ENCODE measurements at places on chromosomes 13 and 19.

DNA sequence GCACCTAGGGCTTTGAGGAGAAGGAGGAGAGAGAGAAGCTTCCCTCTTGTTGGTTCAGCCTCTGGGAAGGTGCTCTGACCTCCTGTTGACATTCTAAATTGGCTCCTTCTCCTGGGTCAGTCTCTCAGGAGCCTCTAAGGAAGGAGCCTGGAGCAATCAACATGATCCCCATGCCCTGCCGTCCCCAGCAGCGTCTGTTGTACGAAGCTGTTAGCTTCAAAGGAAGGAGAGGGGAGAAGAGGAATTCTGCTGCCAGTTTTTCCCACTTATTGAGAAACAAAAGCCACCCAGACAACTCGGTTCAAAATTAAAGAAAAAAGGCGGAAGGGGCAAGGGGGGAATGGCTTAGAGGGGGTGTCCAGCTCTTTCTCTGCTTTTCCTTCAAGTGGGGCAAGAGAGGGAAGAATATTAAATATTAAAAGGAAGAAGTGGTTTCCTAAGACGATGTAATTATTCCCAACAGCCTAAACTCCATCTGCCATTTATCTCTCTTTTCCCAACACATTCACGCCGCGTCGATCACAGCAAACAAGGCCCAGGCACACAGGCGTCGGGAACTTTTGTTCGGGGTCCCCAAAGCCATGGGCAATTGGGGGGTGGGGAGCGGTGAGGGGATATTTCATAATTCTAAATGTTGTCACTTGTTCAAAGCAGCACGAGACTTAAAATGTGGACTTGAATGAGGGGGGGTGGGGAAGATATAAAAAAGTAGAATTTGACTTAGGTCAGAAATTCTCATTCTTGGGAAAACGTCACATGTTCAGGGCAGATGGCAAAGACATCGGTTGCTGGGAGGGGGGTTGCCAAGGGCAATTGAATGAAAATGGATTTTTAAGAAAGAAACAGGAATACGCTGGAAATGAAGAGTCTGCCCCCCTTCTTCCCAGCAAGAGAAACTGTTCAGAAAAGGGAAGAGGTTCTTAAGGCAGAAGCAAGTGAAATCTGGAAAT, 116.8 kb upstream of the CACNA1A start:
- DNase-seq = no peak

DNA sequence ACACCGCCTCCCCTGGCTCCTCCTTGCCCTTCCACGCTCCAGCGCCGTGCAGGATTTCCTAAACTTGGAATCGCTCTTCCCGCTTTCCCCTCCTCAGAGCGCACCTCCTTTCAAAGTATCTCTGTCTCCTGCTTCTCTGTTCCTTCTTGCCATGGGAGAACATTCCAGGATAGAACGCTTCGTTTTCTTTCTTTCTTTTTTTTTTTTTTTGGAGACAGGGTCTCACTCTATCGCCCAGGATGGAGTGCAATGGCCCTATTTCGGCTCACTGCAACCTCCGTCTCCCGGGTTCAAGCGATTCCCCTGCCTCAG, 574 bp upstream of the XPO4 start:
- DNase-seq = no peak

GRCh38 chr19:46069806-46070341, 29.1 kb upstream of the IGFL4 start:
- DNase-seq = no peak

DNA sequence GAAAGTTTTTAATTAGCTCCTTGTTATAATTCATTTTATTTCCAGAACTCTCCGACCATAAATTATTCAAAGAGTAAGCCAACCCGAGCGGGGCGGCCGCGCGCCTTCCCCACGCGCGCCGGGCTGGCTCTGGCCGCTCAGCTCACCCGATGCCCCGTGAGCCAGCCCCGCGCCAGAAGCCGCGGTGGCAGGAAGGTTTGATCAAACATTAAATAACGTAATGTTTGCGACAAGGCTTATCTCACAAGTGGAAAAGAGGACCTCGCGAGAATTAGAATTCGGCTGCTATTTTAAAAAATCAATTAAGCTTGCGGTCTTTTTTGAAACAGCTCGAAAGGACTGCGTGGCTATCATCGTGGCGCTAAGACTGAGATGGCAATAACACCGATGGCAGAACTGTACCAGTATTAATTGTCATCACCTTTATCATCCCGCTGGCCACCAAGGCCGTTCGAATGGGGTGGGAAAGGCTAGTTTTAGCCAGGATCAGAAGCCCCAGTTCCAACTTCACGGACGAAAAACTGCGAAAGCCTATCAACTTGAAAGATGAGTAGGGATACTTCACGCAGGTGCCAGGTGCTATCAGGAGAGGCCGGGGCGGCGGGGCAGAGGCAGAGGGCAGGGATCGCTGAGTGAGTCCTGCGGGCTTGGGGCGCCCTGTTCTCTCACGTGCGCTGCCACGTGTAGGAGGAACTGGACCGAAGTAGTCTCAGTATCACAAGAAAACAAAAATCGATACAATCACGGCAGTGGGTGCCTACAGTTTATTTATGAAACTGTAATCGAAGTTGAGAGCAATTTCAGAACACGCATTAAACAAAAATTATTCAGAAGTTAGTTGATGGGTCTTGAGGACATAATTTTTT, 6.4 kb downstream of the POU4F1 start:
- no peak for DNase-seq

- DNase-seq = no peak
Measured at GRCh38 chr13:75829830-75830229, 193.7 kb downstream of the LMO7 start.

- peak; percentile 24 for DNase-seq
Measured at GRCh38 chr19:55156202-55157063, 1.1 kb downstream of the TNNI3 start.

DNA sequence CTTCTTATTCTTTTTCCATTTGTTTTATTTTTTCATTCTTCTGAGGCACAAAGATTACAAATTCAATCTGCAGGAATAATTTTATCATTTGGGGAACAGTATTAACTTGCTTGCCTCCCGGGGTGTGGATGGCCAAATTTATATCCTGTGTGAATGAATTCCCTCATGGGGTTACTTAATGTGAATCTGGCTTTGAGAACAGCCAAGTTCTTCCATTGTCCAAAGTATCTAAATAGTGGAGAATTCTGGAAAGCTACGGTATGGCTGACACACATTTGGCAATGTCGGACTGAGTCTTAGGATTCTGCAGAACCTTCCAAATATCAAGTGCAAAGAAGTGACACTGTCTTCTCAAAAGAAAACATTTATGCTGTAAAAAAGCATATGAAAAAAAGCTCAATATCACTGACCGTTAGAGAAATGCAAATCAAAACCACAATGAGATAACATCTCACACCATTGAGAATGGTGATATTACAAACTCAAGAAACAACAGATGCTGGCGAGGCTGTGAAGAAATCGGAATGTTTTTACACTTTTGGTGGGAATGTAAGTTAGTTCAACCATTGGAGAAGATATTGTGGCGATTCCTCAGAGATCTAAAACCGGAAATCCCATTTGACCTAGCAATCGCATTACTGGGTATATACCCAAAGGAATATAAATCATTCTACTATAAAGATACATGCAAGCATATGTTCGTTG, 620.2 kb downstream of the EFNB2 start:
- no peak for DNase-seq

DNA sequence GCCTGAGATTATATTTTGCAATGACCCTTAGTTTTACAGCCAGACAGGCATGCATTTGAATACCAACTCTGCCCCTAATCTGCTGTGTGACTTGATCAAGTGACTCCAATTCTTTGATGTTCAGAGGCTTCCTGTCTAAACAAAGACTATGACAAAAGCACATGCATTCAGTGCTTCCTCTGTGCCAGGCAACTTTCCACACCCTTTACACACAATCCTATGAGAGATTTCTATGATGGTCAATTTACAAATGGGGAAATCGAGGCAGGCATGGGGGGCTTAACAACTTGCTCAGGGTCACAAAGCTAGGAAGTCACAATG, 3.7 kb upstream of the LYPD3 start:
- DNase-seq = no peak

- no peak for DNase-seq
Measured at GRCh38 chr19:22286151-22286810, at the start of gene ZNF729. TSS of gene ZNF729 (plus strand) at chr19:22286441. CDS start at chr19:22286526, 85 bp downstream.

- DNase-seq = no peak
Measured at GRCh38 chr13:91565296-91565695, 166.9 kb downstream of the GPC5 start.

DNA sequence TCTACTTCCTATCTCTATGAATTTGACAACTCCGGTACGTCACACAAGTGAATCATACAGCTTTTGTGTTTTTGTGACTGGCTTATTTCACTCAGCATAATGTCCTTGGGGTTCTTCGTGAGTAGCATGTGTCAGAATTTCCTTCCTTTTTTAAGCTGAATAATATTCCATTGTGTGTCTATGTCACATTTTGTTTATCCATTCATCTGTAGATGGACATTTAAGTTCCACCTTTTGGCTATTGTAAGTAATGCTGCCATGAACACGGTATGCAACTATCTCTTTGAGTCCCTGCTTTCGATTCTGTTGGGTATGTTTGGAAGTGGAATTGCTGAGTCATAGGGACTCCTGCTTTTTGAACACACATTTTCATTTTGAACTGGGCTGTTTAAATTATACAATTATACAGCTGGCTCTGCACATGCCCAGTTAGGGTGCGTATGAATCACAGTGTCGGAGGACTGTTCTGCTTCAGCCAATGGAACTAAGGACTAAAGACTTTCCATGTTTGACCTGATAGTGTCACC, 43.0 kb upstream of the C13orf42 start:
- no peak for DNase-seq

- DNase-seq = no peak
Measured at GRCh38 chr19:19443902-19444680, 38.6 kb downstream of the GATAD2A start.

GRCh38 chr13:31048521-31048920, 113.2 kb downstream of the HSPH1 start:
- no peak for DNase-seq

DNA sequence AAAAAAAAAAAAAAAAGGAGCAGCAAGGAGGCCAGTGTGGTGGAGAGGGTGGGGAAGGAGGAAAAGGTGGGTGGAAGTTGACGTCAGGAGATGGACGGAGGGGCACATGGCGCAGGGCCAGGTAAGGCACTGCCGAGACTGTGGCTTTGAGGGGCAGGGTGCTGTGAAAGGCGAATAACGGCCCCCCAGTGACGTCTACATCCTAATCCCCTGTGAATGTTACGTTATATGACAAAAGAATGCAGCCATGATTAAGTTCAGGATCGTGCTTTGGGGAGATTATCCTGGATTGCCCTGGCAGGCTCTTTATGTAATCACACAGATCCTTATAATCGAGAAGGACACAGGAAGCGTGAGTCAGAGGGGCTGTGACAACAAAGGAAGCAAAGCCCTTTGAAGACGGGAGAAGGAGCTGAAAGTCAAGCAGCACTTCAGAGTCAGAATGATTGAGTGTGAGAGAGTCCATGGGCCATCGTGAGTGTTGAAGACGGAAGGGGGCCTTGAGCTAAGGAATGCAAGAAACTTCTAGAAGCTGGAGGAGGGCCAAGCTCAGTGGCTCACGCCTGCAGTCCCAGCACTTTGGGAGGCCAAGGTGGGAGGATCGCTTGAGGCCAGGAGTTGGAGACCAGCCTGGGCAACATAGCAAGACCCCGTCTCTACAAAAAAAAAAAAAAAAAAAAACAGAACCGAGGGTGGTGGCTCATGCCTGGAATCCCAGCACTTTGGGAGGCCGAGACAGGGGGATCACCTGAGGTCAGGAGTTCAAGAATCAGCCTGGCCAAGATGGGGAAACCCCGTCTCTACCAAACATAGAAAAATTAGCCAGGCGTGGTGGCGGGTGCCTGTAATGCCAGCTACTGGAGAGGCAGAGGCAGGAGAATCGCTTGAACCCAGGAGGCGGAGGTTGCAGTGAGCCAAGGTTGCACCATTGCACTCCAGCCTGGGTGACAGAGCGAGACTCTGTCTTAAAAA, 13.8 kb upstream of the CEACAM16 start:
- no peak for DNase-seq

DNA sequence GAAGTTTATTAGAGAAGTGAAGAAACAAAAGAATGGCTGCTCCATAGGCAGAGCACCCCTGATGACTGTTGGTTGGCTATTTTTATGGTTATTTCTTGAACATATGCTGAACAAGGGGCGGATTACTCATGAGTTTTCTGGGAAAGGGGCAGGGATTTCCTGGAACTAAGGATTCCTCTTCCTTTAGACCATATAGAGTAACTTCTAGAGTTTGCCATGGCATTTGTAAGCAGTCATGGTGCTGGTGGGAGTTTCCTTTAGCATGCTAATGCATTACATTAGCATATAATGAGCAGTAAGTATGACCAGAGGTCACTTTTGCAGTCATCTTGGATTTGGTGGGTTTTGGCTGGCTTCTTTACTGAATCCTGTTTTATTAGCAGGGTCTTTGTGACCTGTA, 38.7 kb upstream of the PCDH8 start:
- DNase-seq = no peak

- DNase-seq = no peak
Measured at GRCh38 chr13:36924001-36924400, 4.0 kb upstream of the SMAD9 start.

DNA sequence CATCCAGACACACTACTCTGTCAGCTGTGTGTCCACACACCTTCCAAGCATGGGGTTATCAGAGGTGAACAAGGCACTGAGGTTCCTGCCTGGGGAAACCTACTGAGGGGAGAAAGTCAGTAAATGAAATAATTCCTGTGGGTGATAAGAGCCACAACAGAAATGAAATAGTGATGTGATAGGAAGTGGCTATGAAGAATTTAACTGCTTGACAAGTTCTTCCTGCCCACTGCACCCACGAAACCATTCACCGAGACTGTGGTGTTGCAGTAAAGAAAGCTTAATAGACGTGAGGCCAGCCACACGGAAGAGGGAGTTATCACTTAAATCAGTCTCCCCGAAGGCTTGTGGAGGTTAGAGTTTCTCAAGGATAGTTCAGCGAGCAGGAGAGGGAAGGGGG, 353.1 kb downstream of the UQCRFS1 start:
- DNase-seq = no peak

DNA sequence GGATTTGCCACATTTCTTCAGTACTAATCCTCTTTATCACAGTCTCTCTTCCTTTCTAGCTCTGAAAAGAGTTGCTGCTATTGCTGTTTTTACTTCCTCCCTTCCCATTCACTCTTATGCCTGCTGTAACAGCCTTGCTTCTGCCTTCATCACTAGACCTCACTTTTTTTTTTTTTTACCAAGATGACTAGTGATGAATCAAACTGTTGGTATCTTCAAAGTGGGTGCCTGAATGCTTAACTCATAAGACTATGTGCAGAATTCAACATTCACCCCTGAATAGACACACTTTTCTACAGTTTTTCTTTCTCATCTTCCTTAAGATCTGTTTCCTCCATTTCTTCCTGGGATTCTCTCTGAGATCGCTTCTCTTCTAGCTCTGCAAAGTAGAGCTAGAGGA, 217.2 kb upstream of the HTR2A start:
- DNase-seq = no peak
